IPS DF 19.7 (cell line): ENCODE measurements at places on chromosomes 7 and 10.

DNA sequence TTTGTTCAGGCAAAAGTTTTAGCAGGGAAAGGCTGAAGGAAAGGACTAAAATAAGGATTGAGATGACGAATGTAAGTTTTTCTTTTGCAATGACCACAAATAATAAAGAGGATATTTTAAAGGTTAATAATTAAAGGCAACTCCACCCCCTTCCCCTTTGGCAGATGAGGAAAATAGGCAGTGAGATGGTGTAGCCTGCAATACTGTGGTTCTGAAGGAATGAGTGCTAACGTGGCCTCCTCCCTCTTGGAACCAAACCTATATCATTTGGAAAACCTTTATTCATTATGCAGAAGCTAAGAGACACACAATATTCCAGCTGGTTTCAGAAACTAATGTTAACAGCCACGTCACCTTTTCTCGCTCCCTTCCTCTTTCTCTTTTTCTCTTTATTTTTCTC is 70.9 kb upstream of the COL1A2 start:
- no peak for DNase-seq

- DNase-seq, result no peak
Observed at GRCh38 chr7:38025815-38026214, 105.4 kb downstream of the EPDR1 start.

GRCh38 chr10:84355106-84355505 is 26.7 kb downstream of the CCSER2 start:
- DNase-seq, result no peak

GRCh38 chr7:116940689-116941370 is 12.5 kb upstream of the ST7 start:
- no peak for DNase-seq

DNA sequence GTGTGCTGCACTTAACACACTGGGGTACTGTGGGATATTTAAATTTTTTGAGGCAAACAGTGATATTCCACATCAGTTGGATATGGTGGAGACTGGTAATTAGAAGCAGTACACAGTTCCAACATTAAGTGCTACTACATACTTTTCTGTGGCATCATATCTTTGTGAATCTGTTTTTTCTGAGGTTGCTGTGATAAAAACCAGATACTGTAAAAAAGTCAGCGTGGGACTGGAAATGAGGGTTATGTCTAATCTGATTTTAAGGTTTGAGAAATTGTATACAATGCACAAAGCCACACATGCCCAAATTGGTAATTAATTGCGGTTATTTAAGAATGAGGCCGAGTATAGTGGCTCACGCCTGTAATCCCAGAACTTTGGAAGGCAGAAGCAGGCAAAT is 41.2 kb downstream of the TBC1D12 start:
- DNase-seq, result no peak
